Stimulated activated CD4-positive, alpha-beta T cell treated with anti-CD3 and anti-CD28 coated beads, Interleukin-12 subunit alpha, Interleukin-12 subunit beta, amount 100 ng/mL, for 4 hours (primary cell): ENCODE measurements at places on chromosomes 3 and 15.

GRCh38 chr3:168251371-168251770 lies 155.6 kb upstream of the GOLIM4 start:
- DNase-seq = no peak

DNA sequence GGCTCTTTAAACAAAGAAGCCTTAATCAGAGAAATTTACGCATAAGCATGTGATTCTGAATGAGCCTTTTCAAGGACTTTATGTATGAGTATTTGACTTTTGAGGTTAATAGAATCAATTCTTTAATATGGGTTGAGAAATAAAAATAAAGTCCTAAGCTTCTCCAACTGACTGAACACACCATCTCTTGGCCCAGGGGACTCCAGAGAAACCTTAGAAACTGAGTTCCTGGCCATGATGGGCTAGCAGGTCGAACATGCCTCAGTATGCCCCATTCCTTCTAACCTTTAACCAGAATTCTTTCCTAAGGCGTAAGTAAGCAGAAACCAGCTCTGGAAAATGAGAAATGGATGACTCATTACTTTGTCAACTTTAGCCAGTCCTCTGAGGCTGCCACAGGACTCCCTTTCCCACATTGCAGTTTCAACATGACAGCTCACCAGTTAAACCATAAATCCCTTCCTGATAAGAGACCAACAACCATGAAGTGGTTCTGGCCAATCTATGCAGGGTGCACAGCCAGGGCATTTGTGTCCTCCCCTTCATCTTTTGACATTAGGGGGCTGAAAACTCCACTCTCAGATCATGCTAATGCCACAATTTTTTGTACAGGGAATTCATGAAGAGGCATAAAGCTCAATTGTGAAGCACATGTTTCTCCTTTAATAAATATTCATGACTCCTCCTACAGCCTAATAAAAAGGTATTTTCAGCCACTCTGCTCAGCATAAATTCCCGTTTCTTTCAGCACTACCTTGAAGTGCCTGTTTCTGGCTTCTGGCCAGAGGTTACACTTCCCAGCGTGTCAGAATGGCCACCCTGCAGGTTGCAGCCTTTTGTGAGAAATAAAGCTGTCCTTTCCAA lies 33.3 kb downstream of the TM4SF18 start:
- no peak for DNase-seq

- no peak for DNase-seq
These were observed 34.8 kb downstream of the RBPMS2 start for GRCh38 chr15:64740311-64741170.

DNA sequence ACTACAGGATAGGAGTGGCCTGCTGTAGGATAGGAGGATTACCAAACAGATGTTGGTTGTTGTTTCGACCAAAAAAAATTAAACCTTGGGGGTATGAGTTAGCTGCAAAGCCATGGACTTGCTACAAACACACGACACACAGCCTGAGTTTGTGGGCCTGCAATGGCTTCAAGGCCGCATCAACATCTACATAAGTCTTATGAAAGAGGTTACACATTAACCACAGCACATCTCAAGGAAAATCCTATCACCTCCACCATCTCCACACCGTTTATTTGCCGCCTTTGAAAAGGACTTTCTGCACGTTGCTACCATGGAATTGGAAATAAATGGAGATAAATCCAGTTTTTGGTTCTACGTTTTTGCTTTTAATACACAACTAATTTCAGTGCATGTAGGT lies 23.0 kb downstream of the LRIG1 start:
- no peak for DNase-seq

- no peak for DNase-seq
These were observed 49.0 kb upstream of the NDN start for GRCh38 chr15:23736033-23736673.

DNA sequence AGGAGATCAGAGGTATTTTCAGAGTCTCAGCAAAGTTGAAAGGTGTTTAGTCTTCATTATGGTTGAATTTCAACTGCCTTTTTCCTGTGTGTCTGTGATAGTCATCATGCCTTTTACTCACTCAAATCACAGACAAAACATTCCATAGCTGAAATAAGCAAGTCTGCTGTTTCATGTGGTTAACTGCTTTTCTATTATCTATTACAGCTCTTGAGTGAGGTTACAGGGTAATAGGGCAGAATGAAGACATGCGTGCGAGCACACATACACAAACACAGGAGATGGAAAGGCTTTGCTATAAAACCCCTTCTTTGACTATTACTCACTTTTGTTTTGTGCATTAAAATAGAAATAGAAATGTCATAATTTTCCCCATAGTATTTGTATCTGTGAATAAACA lies 192.6 kb upstream of the RARB start:
- no peak for DNase-seq

DNA sequence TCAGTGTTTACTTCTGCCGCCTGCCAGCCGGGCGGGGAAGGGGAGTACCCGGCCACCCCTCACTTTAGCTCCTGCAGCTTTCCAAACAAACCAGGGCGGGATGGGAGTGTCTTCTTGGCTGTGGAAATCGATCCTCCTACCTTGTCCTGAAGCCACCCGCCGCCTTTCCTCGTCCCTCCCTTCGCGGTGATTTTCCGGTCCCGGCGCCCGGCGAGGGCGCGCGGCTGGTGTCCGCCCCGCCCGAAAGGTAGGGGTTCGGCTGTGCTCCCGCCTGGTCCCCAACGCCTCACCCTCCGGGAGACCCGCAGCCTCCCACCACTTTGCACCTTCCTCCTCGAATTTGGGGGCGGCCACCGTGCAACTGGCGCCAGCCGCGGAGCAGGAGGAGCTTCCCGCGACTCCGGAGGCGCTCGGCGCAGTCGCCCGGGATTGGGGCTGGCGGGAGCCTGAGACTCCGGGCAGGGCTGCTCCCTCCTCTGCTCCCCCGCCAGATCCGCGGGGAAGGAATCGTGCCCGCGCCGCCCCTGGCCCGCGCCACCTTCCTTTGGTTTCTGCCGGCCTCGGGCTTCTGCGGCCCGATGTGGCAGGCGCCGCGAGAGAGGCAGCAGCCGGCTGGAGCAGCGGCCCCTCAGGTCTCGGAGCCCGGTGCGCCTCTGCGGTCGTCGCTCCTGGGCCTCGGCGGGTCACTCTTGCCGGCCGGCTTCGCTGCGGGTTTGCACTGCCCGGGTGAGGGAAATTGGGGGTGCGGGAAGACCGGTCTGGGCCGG lies 30.7 kb upstream of the ST3GAL6 start:
- peak; percentile 6 for DNase-seq

GRCh38 chr15:82570721-82571508 lies 30.7 kb upstream of the RPS17 start:
- no peak for DNase-seq
